ENCODE measurements at places on chromosomes 2 and 18.

DNA sequence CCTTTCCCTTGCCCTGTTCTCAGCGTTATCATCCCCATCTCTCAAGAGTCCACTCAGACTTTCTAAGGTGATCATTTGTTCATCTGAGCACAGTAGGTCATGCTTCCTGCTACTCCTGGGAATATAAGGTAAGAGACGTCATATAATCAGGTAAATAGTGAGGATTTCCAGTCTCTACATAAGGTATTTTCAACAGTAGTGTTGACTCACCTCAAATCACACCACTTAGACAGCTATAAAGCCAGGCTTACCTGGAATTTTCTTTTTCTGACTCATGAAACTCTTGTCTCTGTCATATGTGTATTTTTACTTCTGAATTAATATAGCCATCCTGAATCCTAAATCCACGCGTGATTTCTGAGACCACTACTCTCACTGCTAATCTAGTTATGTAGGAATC lies 443.2 kb downstream of the ARHGAP15 start:
- no peak for DNase-seq

DNA sequence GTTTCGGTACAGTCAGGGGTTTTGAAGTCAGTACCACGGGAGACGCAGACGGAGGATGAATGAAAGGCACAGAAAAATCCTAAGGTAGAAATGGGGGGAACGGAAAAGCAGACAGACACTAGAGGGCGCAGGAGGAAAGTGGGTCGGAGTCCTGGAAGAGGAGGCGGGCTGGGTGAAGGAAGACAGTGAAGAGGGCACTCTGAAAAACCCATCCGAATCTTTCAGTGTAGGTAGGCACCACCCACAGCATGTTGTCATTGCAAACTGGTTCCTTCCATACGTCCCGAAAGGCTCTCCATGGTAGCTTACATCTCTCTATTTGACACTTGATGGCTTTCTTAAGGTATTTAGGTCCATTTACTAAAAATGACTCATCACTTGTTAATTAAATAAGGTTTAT lies 18.5 kb upstream of the ZNF236 start:
- DNase-seq = peak; percentile 45

DNA sequence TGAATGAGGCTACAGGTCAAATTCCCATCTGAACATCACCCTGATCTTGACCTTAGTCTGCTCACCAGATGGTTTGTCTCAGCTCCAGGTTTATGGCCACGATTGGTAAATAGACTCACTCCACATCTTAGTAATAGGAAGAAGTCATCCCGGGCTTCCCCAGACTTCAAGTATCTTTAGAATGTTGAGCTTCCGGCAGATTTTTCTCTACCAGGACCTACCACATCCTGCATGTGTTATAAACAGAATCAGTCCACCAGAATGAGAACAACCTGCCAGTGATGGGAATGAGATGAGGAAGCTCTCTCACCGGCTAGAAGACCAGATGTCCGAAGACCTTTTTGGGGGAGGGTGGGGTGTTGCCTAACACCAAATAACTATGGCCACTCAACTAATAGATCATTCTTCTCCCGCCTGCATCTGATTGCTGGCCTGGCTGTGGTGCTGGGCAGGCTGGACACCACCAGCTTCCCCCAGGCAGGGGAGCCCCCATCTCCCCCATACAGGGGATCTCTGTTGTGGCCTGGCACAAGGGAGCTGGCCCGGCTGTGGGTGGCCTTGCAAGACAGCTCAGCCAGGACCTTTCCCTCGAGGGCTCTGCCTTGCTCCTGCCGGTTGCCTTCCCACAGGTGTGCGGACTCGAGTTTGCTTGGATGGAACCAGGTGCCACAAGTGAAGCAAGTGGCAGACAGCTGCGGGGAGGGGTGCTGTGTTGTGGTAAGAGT lies 88.5 kb downstream of the SH3RF3 start:
- DNase-seq = no peak

DNA sequence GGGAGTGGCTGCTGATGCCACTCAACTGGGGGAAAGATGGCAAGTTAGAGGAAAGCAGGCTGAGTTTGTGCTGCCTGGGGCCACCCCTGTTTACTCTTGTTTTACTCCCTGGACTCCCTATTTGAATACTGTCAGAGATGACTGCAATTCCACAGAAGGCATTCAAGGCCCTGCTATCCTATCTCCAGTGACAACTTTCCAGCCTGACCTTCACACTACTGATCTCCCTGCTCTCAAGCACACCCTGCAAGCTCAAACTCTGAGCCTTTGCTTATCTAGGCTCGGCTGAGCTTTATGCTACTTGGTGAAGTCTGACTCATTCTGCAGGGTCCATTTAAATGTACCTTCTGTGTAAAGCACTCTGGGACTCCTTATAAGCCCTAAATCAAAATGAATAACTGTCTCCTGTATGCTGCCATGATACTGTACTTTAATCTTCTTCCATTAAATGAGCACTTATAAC lies 39.3 kb upstream of the DSG1 start:
- DNase-seq = no peak

GRCh38 chr18:44741085-44741484 lies 60.4 kb downstream of the SETBP1 start:
- DNase-seq = no peak

DNA sequence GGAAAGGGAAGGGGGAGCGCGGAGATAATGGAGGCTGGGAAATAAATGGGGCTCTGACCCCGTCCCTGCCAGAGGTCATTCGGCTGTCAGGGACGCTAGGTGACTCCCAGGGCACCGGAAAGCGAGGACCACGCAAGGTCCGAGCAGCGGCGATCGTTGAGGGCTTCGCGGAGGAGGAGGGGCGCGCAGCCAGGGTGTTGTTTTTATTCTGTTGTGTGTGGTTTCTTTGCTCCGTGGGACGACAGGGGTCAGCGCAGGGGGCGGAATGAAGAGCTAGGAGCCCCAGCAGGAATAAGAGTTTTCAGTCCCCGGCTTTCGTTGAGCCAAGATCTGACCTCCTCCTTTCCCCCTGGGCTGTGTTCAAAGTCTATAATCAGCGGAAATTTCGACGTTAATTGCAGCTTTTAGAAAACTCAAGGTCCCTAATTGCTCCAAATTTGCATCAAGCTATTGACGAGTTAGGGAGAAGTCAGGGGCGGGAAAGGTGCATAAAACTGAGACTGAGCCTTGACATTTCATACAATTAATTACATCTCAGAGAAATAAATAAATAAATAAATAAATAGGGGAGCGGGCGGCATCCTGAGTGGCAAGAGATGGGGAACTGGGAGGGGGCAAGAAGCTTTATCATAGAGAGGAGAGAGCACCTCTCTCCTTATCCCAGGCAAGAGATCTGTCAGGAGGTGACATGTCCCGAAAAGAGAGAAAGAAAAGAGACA lies 2.2 kb downstream of the GAD1 start:
- DNase-seq = no peak

DNA sequence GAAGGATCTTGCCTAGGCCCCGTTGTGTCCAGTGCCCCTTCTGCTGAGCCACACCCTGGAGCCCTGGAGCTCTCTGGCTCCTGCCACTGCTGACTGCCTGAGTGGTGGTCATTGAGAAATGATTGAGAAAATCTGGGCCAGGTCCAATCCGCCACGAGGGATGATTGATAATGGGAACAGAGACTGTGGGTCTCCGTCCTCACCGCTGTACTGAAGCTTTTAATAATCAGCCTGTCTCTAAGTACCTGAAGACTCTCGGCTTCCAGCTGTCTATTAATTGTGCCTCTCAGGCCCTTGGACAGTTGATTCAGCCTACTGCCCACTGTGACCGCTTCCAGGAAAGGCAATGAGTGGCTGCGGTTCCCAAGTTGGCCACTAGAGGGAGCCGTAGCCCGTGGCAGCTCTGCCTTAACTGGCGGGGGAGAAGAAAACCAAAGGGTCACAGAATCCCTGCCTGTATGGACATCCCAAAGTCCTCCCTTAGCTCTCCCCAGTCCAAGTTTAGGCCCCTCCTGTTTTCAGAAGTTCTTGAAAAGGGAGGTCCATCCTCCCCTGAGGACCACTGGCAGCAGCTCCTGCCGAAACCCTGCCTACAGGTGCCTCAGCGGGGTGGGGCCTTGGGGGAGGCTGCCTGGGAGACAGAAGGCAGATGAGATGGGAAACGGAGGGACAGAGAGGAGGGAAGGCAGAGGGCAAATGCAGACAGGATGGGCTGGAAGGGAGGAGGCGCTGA lies 213.6 kb downstream of the TNS1 start:
- peak; percentile 72 for DNase-seq

- DNase-seq = no peak
Measured at GRCh38 chr2:156457523-156458517, 21.6 kb downstream of the GPD2 start.

GRCh38 chr2:234399451-234400246 lies 97.2 kb downstream of the ARL4C start:
- no peak for DNase-seq

GRCh38 chr2:48240912-48241311 lies 289.0 kb upstream of the STON1 start:
- no peak for DNase-seq

- no peak for DNase-seq
Measured at GRCh38 chr2:237464757-237465391, 22.2 kb upstream of the MLPH start.

- DNase-seq = no peak
Measured at GRCh38 chr18:33749834-33750233, 171.8 kb downstream of the ASXL3 start.

GRCh38 chr18:1018181-1018681 lies 113.6 kb downstream of the ADCYAP1 start:
- no peak for DNase-seq
